Activated naive CD4-positive, alpha-beta T cell (primary cell): ENCODE measurements at places on chromosomes 5 and 9.

DNA sequence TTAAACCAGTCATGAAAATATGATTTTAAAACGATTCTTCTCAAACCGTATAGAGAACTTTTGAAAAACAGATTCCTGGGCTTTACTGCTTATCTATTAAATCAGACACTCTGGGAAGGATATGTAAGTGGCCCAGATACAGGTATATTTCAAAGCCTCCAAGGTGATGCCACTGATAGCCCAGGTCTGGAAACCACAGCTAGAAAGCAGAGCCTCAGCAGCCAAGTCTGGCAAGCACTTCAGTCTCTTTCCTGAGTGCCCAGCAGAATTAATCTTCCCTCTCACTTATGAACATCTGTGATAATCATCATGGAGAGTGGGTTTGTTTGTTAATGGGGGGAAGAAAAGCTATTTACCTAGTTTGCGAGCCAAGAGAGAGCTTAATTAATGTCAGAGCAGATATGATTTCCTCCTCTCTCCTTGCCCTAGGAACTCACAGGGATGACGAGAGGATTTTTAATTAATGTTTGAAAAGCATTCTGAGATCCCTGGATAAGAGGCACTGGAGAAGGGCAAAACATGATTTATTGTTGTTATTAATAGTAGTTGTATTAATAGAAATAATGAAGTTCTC is 368.4 kb downstream of the TLE1 start:
- no peak for DNase-seq

GRCh38 chr9:88018101-88018500 is 43.8 kb upstream of the CDK20 start:
- no peak for DNase-seq

DNA sequence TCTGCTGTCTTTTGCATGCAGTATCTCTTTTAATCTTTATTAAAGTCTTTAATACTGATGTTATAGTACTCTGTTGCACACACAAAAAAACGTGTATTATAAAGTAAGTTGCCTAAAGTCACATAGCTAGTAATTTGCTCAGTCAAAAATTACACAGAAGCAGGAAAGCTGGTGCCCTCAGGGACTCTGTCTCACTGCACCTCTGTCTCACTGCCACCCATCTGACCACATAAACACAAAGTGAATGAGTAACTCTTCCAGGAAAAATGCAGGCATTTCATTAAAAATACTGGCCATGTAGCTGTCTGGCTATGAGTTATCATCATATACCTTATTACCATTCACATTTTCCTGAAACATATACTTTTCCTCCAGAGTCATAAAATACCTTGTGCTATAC is 591.7 kb downstream of the CSNK1G3 start:
- no peak for DNase-seq

DNA sequence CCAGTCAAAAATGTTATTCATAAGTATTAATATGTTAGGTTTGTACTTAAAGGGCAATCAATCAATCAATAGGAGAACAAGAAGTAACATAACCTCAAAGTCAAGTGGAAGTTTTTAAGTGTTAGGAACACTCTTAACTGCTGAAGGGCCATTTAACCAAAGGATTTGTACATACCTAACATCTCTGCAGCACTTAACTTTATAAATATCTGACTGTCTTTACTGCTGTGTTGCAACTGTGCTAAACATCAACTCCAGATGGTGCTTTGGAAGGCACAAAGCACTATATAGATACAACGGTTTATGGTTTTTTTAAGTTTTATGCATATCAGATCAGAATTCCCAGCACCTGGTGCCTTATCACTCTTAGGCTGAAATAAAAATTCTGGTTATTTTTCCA is 604.9 kb upstream of the PTGER4 start:
- DNase-seq: no peak

GRCh38 chr5:73693573-73694061 is 67.6 kb downstream of the ARHGEF28 start:
- DNase-seq: no peak

DNA sequence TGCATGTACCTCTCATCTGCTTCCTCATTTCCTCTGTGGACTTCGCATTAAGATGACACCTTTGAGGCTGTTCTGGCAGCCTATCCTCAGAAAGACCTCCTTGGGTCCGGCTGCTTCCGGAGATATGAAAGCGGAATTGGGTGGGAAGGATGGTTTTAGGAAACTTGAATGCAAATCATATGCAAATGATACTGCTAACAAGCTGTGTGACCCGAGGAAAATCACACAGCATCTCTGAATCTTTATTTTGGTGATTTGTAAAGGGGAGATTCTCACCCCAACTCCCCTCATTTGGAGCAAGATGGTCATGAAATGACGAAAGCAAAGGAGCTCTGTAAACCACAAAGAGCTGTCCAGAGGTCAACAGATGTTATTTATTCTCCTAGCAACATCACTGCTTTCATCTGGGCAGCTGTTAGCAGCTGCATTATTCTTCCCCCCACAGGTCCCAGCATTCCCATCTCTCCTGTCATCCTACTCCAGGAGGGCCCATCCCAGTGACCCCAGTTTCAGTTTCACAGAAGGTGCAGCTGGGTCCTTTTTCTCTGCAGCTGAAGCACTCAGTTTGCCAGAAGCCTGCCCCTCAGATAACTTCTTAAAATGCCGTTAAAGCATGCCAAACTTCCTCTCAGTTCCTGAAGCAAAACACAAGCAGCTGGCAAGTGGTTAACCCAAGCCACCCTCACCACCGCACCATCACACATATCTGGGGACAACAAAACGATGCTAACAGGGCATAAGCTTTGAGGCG is 269.5 kb downstream of the SEC61B start:
- no peak for DNase-seq

DNA sequence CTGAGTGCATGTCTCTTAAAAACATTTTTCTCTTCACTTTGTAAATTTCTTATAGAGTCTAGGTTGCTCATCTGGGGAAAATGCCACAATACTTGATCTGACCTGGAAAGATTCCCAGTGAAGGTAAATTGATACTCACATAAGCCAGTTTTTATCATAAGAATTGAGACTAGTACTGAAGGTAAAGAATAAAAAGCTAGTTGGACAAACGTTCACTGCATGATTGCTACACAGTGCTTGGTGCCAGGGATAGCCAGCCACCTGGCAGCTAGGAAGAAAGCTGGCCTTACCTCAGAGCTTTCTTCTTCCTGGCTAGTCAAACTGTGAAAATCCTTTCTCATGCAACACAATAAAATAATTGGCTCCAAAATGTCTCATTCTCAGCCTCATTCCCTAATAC is 77.1 kb downstream of the MUSK start:
- DNase-seq: no peak

- DNase-seq: no peak
Observed at GRCh38 chr9:12614488-12614887, 78.7 kb upstream of the TYRP1 start.

GRCh38 chr5:124665035-124665434 is 81.4 kb downstream of the ZNF608 start:
- no peak for DNase-seq
